Amygdala (tissue), 56 donors: ENCODE measurements at places on chromosomes 12 and 14.

GRCh38 chr14:51447411-51447810, 204.3 kb upstream of the FRMD6 start:
- DNase-seq = no peak

- no peak for DNase-seq
Observed at GRCh38 chr12:74646831-74647230, 109.2 kb downstream of the ATXN7L3B start.

DNA sequence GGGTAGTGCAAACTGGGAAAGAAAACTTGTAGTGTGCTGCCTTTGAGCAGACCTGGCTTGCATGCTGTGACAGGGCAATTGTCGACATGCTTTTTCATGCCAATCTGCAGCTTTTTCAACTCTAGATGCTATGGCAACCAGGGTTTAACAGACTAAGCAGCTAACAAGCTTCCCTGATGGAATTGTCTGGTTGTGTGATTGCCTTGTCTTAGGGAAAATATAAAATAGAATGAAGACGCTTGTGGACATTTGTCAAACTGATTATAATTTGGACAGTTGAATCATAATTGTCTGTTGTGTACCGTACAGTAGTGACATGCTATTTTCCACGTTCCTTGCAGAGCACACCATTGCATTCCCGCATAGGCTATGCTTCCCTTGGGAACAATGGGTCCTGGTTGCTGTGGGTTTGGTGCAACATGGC, 113.0 kb downstream of the FOXG1 start:
- DNase-seq = no peak

DNA sequence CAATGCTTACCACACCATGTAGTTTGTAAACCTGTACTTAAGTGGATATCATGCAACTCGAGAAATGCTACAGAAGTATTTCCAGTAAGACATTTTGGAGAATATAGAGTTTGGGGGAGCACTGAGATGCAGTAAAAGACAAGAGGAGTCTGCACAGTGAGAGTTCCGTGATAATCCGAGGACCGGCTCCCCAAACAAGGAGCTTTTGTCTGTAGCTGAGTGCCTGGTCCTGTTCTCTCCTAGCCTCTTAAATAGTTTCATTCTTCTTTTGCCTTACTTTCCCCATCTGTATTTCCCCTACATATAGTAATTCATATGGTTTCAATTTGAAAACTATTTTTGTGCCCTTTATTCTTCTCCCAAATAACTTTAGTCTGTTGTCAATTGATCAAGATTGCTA, 364.1 kb downstream of the EGLN3 start:
- DNase-seq = no peak

DNA sequence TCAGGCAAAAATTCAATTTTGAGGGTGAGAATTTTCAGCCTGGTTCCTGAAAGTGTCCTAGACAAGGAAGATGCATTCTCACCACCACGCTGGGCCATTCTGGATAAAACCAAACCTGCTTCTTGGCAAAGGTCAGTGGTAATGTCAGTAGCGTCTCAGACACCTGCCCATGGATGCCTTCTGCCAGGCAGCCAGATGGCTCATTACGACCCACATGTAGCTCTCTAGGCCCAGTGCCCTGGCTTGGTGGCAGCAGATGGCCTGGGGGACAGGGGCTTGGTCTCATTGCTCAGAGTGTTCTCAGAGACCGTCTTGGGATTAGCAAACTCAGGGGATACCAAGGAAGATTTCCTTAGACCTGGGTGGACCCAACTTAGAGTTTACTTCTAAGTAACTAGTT, 105.1 kb downstream of the ARF6 start:
- DNase-seq = no peak

GRCh38 chr12:45182511-45182910, 33.4 kb upstream of the ANO6 start:
- no peak for DNase-seq

DNA sequence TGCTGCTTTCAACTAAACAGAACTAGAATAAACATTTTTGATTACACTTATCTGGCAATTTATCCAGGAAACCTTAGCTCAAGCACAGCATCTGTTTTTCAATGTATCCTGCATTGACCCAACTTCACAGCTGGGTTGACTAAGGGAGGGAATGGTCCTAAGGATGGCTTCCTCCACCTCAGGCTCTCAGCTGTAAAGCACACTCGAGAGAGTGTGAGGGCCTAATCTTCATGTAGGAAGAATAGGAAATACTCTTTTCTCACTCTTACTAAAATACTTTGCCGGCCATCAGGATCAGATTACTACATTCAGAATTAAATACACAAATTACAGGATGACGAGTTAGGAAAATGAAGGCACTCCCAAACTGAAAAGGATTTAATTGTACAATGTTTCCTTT, 7.2 kb downstream of the SETD3 start:
- DNase-seq = no peak
